Thyroid gland (tissue), 4 donors: ENCODE measurements at places on chromosomes 3 and 15. TPM values are rescaled to one million over a fixed set of nuclear protein-coding genes. Genes with fewer than 3 reads are reported as not detected.

DNA sequence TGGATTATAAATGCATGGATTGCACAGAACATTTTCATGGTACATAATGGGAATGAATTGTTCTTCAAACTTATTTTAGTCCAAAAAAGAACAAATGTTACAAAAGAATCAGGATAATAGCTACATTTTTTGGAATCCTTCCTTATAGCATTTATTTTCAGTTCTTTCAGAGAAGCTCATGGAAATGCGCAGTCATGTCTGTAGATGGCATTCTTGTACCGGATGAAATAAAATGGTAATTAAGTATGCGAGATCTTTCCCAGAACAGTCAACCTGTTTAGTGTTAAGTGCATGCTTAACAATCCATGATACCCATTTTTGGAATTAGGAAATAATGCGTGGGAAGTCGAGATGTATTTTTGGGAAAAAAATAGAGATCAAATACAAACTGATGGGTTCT, 38.2 kb upstream of the GOLGA8B start:
- H3K27me3 ChIP-seq = no peaks in the 10 kb centered on the region
- no peak overlapping the region for H3K4me3 ChIP-seq
- no peaks in the 10 kb centered on the region for H3K4me1 ChIP-seq
- H3K36me3 ChIP-seq = no peaks in the 10 kb centered on the region

DNA sequence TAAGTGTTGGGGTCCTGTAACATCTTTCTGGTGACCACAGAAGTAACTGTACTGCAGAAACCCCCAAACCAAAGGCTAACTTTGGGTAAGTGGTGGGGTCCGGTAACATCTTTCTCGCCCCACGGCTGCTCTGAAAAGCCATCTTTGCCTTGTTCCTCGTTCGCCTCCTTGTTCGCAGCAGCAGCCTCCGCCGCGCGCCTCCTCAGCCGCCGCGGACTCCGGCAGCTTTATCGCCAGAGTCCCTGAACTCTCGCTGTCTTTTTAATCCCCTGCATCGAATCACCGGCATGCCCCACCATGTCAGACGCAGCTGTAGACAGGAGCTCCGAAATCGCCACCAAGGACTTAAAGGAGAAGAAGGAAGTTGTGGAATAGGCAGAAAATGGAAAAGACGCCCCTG, 316.8 kb downstream of the TUSC7 start:
- DNase-seq = no peak
- H3K36me3 ChIP-seq = no peaks in the 10 kb centered on the region
- no peaks in the 10 kb centered on the region for H3K4me1 ChIP-seq
- no peaks in the 10 kb centered on the region for H3K27me3 ChIP-seq

GRCh38 chr15:55237219-55238130, 40.7 kb upstream of the RSL24D1 start:
- H3K27me3 ChIP-seq = no peaks in the 10 kb centered on the region
- peaks cover 3% of the 10 kb centered on the region for H3K4me1 ChIP-seq

DNA sequence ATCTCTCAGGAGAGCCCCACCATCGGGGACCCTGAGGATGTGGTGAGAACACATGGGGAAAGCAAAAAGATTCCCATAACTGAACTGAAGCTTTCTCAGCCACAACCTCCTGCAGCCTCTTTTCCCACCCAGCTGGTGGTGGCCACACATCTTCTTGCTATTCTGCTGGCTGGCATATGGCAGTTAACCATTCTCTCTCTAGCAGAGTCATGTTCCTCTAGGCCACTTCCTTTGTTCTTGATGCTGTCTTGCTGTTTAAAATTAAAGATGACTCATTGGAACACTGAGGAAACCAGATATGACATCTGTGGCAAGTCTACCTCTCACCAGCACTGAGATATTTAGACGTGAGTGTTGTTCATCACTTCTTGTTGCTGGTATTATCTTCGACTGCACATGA, 180.3 kb upstream of the ROBO2 start:
- no peaks in the 10 kb centered on the region for H3K27me3 ChIP-seq
- H3K36me3 ChIP-seq = no peaks in the 10 kb centered on the region
- DNase-seq = no peak
- H3K27ac ChIP-seq = no peak overlapping the region
- H3K4me3 ChIP-seq = no peak overlapping the region

- peaks cover 5% of the 10 kb centered on the region for H3K4me1 ChIP-seq
- no peaks in the 10 kb centered on the region for H3K36me3 ChIP-seq
- H3K27me3 ChIP-seq = no peaks in the 10 kb centered on the region
- H3K27ac ChIP-seq = no peak overlapping the region
Observed at GRCh38 chr15:58227706-58228543, 89.7 kb downstream of the AQP9 start.

GRCh38 chr15:78006567-78007205, 70.8 kb downstream of the TBC1D2B start:
- H3K4me1 ChIP-seq = peaks cover 36% of the 10 kb centered on the region
- H3K27me3 ChIP-seq = no peaks in the 10 kb centered on the region
- no peak overlapping the region for H3K4me3 ChIP-seq
- peak; percentile 56 for DNase-seq
- no peak overlapping the region for H3K27ac ChIP-seq
- H3K36me3 ChIP-seq = peaks cover 30% of the 10 kb centered on the region

GRCh38 chr3:172699031-172699430, 11.8 kb downstream of the NCEH1 start:
- H3K4me1 ChIP-seq = no peaks in the 10 kb centered on the region
- H3K27me3 ChIP-seq = no peaks in the 10 kb centered on the region
- H3K36me3 ChIP-seq = no peaks in the 10 kb centered on the region
- H3K4me3 ChIP-seq = no peak overlapping the region
- no peak for DNase-seq
- no peak overlapping the region for H3K27ac ChIP-seq

DNA sequence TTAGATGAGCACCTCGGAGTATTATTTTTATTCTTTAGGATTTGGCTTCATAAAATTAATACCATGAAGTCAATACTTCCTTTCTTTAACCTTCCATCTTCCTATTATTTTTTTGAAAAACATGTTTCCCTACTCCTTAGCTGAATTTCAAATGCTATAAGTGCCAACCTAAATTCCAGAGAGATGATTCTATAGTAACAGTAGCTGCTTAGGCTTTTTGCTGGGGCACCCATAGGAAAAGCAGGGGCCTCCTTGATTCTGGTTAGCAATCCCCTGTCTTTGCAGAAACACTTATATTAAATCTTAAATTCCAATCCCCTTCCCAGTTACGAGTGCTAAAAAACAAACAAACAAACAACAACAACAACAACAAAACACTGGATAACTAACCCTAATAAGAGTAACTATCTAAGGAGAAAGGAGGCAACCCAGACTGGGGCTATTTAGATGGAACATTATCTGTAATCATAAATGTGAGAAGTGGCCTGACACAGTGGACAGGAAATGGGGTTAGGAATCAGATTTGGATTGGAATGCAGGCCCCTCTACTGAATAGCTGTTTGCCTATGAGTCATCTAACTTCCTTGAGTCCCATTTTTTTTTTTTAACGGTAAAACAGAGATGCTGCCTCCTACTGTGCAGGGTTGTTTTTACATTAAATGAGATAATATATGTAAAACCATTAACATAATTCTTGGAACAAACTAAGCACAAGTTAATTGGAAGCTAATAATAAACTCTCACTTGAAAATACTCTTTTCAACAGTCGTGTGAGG, 148.1 kb downstream of the WDR72 start:
- no peak for DNase-seq
- no peaks in the 10 kb centered on the region for H3K4me1 ChIP-seq
- no peaks in the 10 kb centered on the region for H3K27me3 ChIP-seq
- no peak overlapping the region for H3K27ac ChIP-seq
- H3K36me3 ChIP-seq = no peaks in the 10 kb centered on the region

GRCh38 chr15:52095597-52096262, 16.8 kb downstream of the BCL2L10 start:
- no peaks in the 10 kb centered on the region for H3K4me1 ChIP-seq
- no peaks in the 10 kb centered on the region for H3K36me3 ChIP-seq
- no peak for DNase-seq
- H3K4me3 ChIP-seq = no peak overlapping the region
- no peak overlapping the region for H3K27ac ChIP-seq

DNA sequence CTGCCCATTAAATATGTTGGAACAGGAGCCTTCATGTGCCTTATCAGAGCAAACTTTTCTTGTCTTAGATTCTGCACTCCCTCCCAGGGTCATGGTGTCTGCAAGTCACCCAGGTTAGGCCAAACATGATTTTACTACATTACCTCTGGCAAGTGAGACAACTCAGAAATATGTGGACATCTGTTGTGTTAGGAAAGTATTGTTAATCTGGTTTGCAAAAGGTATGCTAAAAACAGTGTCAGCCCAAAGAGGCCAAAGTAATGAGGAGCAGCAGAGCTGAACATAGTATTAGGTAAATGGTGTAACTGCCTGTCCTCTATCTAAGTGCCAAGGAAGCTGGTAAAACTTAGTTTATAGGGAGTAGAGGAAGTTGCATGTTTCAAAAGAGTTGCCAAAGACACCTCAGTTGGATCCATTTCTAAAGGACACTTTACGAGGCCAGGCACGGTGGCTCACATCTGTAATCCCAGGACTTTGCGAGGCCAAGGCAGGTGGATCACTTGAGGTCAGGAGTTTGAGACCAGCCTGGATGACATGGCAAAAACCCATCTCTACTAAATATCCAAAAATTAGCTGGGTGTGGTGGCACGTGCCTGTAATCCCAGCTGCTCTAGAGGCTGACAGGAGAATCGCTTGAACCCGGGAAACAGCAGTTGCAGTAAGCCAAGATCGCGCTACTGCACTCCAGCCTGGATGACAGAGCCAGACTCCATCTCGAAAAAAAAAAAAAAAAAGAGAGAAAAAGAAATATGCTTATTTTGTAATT, 22.5 kb upstream of the PPIB start:
- no peaks in the 10 kb centered on the region for H3K27me3 ChIP-seq
- no peak overlapping the region for H3K27ac ChIP-seq
- no peak for DNase-seq
- H3K4me1 ChIP-seq = no peaks in the 10 kb centered on the region
- no peak overlapping the region for H3K4me3 ChIP-seq

DNA sequence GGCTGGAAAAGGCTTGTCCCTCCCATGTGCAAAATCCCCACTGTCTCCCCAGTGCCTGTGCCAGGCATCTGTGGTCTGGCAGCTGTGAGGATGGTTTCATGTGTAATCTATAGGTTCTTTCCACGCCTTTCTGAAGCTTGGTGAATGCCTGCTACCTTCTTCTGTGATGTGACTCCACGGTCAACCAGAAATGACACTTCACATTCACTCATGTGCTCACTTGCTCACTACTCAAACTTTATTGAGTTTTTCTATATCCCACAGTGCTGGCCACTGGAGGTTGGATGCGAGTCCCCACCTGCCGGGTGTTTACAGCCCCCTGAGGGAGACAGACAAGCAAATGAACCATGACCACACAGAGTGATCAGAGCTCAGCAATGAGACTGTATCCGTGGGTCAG, 27.9 kb upstream of the TLE3 start:
- no peaks in the 10 kb centered on the region for H3K27me3 ChIP-seq
- no peak for DNase-seq
- H3K4me1 ChIP-seq = peaks cover 9% of the 10 kb centered on the region

DNA sequence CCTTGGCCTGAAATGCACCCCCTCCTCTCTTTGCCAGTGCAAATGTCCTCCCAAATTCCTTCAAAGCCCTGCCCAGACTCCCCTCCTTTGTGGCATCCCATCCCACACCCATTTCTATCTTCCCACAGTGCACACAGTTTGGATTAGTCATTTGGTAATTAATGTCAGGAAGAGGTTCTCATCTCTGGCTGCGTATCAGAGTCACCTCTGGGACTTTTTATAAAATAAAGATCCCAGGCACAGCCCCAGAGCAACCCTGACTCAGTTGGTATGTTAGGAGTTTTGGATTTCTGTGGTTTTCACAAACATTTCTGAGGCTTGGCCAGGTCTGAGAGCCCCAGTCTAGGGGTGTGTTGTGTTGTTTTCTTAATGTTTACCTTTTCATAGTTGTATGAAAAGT, 41.6 kb downstream of the C3orf20 start:
- no peak overlapping the region for H3K27ac ChIP-seq
- no peaks in the 10 kb centered on the region for H3K4me1 ChIP-seq
- no peaks in the 10 kb centered on the region for H3K36me3 ChIP-seq
- H3K27me3 ChIP-seq = no peaks in the 10 kb centered on the region

COL6A6 gene
- total RNA-seq = not detected

CILP gene
- total RNA-seq = 2.1 TPM

GOLGA8R gene
- 22.2 TPM for total RNA-seq

SUSD5 gene
- total RNA-seq = 2.3 TPM

CCRL2 gene
- total RNA-seq = 0.68 TPM

CYP8B1 gene
- not detected for total RNA-seq
